ENCODE measurements at places on chromosomes 4 and X. TPM values are rescaled to one million over a fixed set of nuclear protein-coding genes. Genes with fewer than 3 reads are reported as not detected.

Gene ARX
- total RNA-seq, result 3.2 TPM

Gene LIAS
- total RNA-seq, result 20.2 TPM

Gene AREG
- 34.9 TPM for total RNA-seq

Gene COPS4
- total RNA-seq, result 83.6 TPM

Gene SYP
- 3.9 TPM for total RNA-seq

Gene PPEF1
- total RNA-seq, result not detected

- H3K4me3 ChIP-seq, result no peak overlapping the region
- H3K36me3 ChIP-seq, result peaks cover 7% of the 10 kb centered on the region
- H3K27ac ChIP-seq, result no peak overlapping the region
- no peaks in the 10 kb centered on the region for H3K27me3 ChIP-seq
Observed at GRCh38 chrX:151402719-151403390, 5.8 kb downstream of the VMA21 start.

DNA sequence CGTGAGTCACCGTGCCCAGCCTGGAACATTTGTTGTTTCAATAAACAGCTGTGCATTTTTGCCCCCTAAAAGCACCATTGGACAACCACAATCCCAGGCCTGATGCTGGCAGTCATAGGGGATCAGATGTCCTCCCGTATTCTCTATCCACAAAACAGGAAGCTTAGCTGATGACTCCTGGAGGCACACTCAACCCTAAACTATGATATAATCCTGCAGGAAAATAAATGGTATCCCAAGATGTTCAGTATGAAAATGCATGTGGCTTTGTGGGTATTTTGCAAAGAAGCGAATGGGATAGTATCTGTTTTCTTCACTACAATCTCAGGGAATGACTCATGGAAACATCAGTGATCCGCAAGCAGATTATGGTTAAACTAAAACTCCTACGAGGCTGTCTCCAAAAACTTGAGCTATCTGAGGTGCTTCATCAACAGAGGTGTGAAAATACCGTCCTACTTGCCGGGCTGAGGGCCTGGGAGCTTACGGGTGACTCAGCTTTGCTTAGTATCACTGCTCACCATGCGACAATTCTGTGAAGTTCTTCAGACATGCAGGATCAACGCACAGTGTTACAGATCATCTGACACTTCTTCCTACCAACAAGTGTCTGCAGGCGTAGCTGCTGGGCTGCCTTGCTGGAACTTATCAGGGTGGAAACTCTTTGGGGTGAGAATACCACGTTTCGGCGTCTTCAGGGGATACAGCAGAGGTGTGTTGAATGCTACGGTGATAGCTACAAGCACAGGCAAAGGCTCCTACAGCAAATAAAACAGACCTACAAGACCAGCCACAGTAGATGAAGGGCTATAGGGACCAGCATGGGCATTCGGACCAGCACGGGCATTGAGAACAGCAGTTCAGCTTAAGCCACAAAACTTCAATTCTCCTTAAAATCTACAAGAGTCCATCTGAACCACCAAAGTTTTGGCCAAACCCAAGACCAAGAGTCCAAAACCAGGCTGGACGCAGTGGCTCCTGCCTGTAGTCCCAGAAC is 148.5 kb downstream of the DHRSX start:
- no peaks in the 10 kb centered on the region for H3K36me3 ChIP-seq
- DNase-seq, result peak; percentile 77
- H3K4me1 ChIP-seq, result peaks cover 27% of the 10 kb centered on the region
- H3K4me3 ChIP-seq, result no peak overlapping the region

DNA sequence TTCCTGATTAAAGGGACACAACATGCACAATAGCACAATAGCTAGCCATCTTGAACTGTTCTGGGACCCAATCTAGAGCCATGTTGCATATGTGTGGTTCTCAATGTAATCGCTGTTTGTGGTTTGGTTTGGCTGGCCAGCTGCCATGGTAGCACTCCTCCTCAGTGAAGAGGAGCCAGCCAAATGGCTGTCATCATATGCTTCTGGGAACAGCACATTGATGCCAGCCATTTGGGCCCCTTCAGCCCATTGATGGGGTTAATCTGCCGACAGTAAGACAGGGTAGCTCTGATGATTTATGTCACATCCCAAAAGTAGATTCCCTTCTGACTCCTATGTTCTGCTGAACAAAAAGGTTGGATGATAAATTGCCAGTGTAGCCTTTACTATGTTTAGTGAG is 48.5 kb downstream of the AWAT2 start:
- H3K4me1 ChIP-seq, result no peaks in the 10 kb centered on the region
- H3K27ac ChIP-seq, result no peak overlapping the region
- no peaks in the 10 kb centered on the region for H3K27me3 ChIP-seq

- no peaks in the 10 kb centered on the region for H3K36me3 ChIP-seq
- H3K4me1 ChIP-seq, result no peaks in the 10 kb centered on the region
Observed at GRCh38 chr4:184313702-184314659, 96.3 kb upstream of the ENPP6 start.

- peak; percentile 62 for DNase-seq
- no peaks in the 10 kb centered on the region for H3K4me1 ChIP-seq
- no peaks in the 10 kb centered on the region for H3K36me3 ChIP-seq
- no peaks in the 10 kb centered on the region for H3K27me3 ChIP-seq
- H3K27ac ChIP-seq, result peak overlapping the region; percentile 42
Observed at GRCh38 chrX:139126493-139126892, 404.0 kb upstream of the F9 start.

GRCh38 chrX:108224727-108225621 is 133.4 kb downstream of the ATG4A start:
- H3K36me3 ChIP-seq, result no peaks in the 10 kb centered on the region
- no peaks in the 10 kb centered on the region for H3K4me1 ChIP-seq
- no peaks in the 10 kb centered on the region for H3K27me3 ChIP-seq
- no peak for DNase-seq
